ENCODE measurements at places on chromosomes 1 and 21. TPM values are rescaled to one million over a fixed set of nuclear protein-coding genes. Genes with fewer than 3 reads are reported as not detected.
A peak's percentile ranks its signal among the peaks of the same experiment; 100 is the strongest.

DNA sequence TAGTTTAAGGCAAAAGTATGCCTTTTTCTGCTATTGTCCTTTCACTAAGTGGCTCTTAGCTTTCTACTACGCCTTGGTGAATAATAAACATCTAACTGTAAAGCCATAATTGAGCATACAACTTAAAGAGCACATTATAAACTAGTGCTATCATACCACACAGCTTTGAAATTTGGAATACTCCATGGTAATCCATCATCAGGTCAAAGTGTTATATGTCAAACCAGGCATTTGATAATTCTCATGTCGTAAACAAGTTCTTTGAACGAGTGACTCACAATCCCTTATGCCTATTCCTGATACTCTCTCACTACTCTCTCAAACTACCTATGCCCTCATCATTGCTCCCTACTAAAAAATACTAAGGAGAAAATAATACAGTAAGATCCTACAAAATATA lies 60.3 kb upstream of the FMN2 start:
- DNase-seq: no peak

Gene CLIC6
- not detected for total RNA-seq

- no peak for DNase-seq
These were observed 512.2 kb upstream of the NR5A2 start for GRCh38 chr1:199515261-199515660.

DNA sequence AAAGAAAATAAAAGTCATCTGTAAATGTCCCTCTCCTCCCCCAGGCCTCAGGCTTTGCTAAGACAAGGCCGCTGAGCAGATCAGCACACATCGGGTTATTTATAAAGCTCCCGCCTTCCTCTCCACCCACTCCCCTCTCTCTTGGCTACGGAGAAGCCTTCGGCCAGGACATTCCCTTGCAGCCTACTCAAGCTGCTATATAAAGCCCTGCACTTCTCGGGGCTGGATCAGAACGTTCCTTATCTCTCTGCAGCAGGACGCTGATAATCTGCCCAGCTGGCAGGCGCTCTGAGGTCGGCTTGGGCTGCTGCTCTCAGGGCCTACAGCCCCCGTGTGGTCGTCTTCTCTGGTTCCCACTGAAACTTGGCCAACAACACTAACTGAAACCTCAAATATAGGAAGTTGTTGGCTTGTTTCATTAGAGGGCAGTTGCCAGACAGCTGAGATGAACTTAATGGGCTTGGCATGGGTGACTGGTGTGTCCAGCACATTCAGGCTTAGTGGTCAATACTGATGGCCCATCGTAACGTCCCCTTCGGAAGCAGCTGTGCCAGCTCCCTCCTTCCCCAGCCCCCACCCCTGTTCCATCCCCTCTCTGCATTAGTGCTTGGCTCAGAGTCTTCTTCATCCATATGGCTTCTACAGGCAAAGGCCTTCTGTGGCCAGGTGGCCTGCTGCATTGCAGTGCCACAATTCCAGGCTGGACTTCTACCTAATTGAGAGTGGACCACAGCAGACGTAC lies 64.6 kb downstream of the IER5 start:
- peak; percentile 93 for DNase-seq
